ENCODE measurements at places on chromosomes 16 and 17. TPM values are rescaled to one million over a fixed set of nuclear protein-coding genes. Genes with fewer than 3 reads are reported as not detected.

CLEC19A gene
- total RNA-seq: not detected

PYDC1 gene
- total RNA-seq: not detected

KPNA2 gene
- 148 TPM for total RNA-seq

KIF18B gene
- total RNA-seq: 66.7 TPM

CD300LG gene
- total RNA-seq: not detected

GPRC5C gene
- not detected for total RNA-seq

TBX2 gene
- total RNA-seq: not detected

KCNJ2 gene
- not detected for total RNA-seq

CCL1 gene
- not detected for total RNA-seq

SNRNP25 gene
- total RNA-seq: 52.8 TPM

USP43 gene
- not detected for total RNA-seq

DNA sequence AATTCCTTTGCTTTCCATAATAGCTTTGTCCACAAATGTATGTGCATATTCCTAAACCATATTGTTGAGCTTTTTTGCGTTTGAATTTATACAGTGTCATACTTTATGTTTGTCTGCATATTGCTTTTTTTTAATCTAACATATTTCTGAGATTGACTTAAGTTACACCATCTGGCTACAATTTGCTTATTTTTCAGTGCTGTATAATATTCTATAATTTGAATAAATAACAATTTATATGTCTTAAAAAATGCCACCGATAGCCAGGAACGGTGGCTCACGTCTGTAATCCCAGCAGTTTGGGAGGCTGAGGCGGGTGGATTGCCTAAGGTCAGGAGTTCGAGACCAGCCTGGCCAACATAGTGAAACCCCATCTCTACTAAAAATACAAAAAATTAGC, 1.5 kb upstream of the PIMREG start:
- no peak for DNase-seq

- no peak for DNase-seq
Measured at GRCh38 chr17:13869331-13869940, 199.9 kb upstream of the COX10 start.

DNA sequence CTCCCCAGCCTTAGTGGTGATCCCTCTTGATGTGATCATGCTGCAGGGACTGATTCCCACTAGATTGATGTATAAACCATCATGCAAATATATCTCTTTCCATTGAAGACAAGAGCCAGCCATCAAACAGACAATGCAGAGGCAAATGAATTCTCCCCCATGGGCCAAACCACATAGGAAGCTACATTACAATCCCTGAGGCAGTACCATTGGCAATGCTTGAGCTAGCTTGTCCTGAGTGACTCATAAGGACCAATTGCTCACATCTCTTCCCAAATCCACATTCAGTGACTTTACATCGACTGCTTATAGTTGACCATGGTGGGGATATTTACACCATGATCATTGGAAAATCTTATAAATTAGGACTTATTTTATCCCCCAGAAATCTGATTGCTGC, 242.2 kb downstream of the SHISA9 start:
- DNase-seq: no peak

DNA sequence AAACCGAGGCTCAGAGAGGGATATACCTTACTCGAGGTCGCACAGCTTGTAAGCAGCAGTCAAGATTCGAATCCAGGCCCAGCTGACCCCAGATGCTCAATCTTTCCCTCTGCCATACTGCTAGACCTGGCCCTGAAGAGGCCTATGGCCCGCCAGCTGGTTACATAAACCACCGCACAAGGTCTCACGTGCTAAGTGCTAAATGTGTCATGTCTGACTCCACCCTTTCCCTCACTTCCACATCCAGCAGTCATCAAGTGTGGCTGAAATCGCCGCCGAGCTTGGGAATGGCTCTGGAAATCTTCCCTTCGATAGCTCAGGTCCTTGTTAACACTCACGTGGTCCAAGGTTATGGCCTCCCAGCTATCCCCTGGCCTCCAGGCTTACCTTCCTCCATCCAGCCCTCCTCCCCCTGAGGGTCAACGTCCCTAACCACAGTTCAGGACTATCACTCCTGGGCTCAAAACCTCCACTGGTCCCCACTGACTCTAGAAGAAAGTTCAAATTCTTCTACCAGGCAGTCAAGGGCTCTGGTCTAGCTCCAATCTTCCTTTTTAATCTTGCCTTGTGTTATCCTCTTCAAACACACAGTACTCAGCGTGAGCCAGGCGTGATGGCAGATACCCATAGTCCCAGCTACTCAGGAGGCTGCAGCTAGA, 3.5 kb downstream of the ZBTB4 start:
- no peak for DNase-seq

DNA sequence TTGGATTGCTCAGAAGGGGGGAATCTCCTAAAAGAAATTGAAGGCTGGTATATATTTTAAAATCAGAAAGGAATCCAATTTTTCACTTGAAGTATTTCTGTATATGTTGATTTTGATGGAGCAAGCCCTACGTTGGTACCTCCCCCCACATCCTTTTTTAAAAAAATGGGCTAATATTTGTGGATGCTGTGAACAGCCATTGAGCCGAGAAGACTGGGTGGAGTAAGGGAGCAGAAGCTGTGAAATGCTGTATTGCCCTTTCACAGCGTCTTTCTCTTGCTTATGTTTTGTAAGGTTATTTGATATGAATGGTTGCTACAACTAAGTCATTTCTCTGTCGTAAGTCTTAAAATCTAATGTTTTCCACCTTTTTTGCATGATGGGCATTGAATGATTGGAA, 2.3 kb downstream of the PAFAH1B1 start:
- no peak for DNase-seq

DNA sequence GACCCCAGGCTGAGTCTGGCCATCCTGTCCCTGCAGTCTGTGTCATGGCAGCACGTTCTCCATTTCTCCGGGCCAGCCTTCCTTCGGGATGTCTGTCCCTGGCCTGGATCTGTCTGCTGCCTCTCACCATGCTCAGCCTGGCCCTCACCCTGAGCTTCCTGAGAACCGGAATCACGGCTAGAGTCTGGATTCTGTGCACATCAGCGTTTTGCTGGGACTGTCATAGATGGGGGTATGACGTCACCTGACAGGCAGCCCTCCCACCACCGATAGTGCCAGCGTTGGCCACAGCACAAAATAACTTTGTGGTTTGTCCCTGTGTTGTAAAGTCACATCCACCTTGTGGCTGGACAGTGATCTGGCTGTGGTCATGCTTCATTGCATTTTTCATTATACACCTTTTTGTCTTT, 59.2 kb downstream of the B9D1 start:
- DNase-seq: no peak

- no peak for DNase-seq
Measured at GRCh38 chr17:79595471-79595870, 15.4 kb downstream of the RBFOX3 start.

DNA sequence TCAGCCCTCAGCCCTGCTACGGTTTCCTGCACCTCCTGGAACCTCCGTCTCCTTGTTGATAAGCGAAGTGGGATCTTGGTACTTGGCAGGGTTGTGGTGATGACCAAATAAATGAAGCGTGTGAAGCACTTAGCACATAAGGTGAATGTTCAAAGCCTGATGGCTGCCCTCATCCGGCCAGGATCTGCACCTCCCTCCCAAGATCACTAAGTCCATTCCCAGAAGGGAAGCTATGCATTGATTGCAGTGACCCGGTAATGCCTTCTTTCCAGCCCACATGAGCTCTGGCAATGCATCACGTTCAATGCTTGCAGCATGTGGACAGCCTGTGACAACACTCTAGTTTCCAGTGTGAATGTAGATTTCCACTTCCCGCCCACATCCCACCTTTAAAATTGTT, 24.9 kb upstream of the RHOT1 start:
- DNase-seq: no peak

GRCh38 chr17:61335105-61335844, 64.4 kb upstream of the TBX2 start:
- DNase-seq: no peak

GRCh38 chr17:14297161-14297851, 3.6 kb upstream of the HS3ST3B1 start:
- peak; percentile 66 for DNase-seq

DNA sequence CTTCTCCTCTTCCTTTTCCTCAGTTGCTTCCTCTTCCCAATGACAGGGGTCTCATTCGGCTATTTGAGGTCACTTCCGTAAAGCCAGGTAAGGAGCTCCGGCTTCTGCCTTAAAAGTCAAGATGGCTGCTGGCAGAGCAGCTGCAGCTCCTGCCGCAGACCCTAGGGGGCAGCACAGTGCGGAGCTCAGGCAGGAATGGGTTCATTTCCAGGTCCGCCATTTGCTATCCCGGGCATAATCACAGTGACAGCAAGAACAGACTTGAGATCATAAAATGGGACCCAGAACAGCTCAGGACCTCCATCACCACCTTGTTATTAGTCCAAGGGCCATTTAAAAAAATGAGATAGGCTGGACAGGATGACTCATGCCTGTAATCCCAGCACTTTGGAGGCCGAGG, 199.5 kb downstream of the ZNF18 start:
- no peak for DNase-seq

GRCh38 chr16:30085247-30085646, 6.5 kb downstream of the TBX6 start:
- no peak for DNase-seq

DNA sequence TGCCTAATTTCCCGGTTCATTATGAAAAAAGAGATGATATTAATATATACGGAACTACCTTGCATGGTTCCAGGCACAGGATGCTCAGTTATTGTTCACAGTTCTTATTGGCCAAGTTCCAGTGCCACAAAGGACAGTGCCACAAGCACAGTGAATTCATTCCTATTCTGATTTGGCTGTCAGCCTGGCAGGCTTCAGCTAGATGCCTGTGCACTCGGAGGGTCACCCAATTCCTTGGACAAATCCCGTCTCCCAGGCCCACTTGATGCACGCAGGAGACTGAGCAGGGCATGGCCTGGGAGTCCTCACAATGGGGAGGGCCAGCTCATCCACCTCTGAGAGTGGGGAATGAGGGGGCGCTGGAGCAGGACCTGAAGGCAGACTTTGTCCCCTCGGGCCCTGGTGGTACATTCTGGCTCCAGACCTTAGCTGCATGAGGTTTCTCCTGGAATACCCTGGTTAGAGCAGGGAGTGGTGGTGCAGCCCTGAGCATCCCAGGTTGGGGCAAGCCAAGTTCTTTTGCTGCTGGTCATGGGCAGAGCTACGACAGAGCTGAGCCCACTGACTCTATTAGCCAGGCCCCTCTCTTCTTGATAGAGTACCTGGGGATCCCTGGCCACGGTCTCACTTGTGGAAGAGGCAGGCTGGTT, 41.4 kb downstream of the MIS12 start:
- no peak for DNase-seq

DNA sequence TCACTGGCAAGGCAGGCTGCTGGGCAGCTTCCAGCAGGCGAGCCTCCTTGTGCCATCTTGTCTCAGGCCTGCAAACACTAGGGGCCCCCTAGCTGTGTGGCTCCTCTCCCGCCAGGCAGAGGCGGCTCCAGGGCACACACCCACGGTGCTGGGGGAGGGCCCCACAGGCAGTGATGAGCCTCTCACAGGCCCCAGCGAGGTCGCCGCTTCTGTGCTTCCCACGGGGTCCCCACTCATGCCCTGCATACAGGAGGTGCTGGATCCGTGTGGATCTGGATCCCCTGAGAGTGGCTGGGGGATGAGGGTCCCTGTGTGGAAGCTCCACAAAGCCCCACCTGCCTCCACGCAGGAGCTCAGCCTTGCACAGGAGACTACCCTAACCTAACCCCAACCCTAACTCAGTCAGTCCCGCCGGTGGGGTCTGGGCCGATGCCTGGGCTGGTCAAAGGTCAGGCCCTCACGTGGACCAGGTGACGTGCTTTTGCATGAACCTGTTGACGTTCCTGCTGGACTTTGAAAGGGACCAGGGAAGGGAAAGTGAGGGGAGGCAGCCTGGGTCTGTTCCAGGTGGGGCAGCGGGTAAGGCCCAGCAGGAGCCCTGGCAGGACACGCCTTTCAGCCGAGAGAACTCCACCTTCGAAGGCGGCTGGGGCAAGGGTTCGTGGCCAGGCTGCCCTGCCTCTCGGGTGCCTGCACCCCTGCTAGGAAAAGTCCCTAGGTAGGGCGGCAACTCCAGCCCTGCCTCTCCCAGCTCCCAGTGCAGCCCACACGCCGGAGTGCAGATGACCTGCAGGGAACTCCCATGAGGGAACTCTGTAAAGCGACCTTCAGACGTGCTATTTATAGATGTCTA, 5.2 kb downstream of the SECTM1 start:
- no peak for DNase-seq

GRCh38 chr17:34988644-34989043, 8.3 kb downstream of the LIG3 start:
- no peak for DNase-seq

GRCh38 chr16:65355706-65356105, 233.8 kb upstream of the CDH11 start:
- DNase-seq: no peak

GRCh38 chr16:48596326-48596725, 13.7 kb downstream of the N4BP1 start:
- no peak for DNase-seq

DNA sequence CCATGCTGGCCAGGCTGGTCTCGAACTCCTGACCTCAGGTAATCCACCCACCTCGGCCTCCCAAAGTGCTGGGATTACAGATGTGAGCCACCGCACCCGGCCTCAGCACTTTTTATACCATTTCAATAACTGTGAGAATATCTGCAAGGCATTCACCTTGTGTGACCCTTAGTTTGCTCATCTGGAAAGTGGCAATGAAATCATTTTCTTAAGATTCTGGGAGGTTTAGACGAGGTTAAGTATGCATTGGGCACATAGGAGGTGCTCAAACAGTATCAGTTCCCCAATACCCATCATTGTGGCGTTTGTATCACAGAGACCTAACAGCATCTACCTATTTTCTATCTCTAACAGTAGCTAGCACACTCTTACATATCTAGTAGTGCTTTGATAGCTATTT, 481.9 kb upstream of the ERCC4 start:
- DNase-seq: no peak

GRCh38 chr17:2871720-2872119, 75.5 kb downstream of the RAP1GAP2 start:
- DNase-seq: no peak

All from activated naive CD8-positive, alpha-beta T cell treated with anti-CD3 and anti-CD28 coated beads, Interleukin-2, amount 10 ng/mL, durations not matched to agents 7 days and 5 days (primary cell).